ENCODE measurements at places on chromosomes 6 and 20.

GRCh38 chr20:23079016-23079351 lies 7.1 kb downstream of the CD93 start:
- DNase-seq, result peak; percentile 34

DNA sequence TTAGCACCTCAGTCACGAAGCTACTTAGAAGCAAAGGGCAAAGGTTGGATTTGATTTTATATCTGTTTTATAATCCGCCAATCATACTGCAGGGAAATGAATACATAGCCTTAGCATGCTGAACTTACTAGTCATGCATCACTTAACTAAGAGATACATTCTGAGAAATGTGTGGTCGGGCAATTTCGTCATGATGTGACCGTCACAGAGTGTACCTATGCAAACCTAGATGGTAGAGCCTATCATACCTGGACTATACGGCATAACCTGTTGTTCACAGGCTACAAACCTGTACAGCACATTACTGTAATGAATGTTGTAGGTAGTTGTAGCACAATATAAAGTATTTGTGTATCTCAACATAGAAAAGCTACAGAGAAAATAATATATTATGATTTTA lies 345.2 kb upstream of the RGS17 start:
- no peak for DNase-seq

DNA sequence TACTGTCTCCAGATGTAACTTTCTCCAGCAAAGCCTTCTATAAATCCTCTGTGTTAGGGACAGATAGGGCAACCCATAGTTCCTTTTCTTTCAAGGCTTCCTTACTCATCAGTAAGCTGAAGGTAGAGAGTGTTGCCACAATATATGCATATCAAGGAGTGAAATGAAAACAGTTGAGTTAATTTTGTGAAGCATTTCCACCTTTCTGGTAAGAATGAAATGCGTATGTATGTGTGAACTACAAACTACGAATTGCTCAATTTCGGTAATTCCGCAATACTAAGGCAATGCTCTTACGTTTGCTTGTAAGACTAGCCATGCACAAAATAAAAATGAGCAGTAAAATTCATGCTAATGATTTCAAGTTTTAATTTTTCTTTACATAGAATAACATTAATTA lies 61.2 kb upstream of the HBS1L start:
- DNase-seq, result no peak

DNA sequence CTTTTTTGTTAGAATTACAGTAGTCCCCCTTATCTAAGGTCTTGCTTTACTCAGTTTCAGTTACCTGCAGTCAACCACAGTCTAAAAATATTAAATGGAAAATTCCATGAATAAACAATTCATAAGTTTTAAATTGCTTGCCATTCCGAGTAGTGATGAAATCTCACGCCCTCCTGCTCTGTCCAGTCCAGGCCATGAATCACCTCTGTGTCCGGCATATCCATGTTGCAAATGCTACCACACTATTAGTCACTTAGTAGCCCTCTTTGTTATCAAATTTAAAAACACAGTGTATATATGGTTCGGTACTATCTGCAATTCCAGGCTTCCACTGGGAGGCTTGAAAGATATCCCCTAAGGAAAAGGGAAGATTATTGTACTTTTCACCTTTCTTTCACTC lies 164.6 kb upstream of the FAM83B start:
- DNase-seq, result no peak

DNA sequence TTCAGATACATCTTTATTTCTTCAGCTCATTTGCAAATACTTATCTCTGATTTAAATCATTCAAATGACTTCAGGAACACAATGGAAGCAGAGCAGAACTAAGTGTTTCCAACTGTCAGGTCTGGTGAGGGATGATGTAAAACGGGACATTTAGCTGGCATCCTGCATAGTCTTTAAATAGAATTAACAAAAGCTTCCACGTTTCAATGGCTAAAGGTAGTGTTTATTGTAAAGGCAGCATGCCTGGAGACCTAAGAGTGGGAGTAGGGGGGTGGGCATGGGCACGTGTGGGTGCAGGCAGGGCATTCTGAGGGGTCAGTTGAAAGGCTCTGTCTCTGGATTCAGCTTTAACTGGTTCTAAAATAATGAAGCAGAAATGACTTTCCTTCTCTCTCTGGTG lies 174.9 kb downstream of the PLCB1 start:
- peak; percentile 10 for DNase-seq

DNA sequence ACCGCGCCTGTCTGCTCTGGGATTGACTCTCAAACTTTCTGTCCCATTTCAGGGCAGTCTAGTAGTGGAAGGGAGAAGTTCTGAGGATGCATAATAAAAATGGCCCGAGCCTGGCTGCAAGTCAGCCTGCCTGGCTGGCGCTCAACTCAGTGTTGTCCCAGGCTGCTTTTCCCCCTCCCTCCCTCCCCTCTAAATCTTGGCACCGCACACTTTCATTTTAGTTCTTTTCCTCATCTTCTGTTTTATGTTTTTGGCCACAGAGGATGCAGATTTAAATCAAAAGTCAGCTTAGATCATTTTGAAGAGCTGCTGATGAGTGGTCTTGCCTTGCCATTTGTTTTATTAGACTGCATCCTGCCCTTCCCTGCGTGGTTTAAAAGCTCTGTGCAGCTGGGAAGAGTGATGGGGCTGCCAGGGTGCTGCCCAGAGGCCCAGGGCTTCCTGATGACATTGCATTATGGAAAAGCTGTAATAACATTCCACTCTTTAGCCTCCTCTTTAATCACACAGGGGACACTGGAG lies 6.5 kb upstream of the UQCC2 start:
- DNase-seq, result no peak

DNA sequence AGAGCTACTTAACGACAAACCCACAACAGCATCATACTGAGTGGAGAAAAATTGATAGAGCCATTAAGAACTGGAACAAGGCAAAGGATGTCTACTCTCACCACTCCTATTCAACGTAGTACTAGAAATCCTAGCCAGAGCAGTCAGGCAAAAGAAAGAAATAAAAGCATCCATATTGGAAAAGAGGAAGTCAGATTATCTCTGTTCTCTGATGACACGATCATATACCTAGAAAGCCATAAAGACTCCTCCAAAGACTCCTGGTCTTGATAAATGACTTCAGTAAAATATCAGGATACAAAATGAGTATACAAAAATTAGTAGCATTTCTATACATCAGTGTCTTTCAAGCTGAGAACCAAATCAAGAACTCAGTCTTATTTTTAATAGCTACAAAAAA lies 17.0 kb upstream of the FHL5 start:
- DNase-seq, result no peak

DNA sequence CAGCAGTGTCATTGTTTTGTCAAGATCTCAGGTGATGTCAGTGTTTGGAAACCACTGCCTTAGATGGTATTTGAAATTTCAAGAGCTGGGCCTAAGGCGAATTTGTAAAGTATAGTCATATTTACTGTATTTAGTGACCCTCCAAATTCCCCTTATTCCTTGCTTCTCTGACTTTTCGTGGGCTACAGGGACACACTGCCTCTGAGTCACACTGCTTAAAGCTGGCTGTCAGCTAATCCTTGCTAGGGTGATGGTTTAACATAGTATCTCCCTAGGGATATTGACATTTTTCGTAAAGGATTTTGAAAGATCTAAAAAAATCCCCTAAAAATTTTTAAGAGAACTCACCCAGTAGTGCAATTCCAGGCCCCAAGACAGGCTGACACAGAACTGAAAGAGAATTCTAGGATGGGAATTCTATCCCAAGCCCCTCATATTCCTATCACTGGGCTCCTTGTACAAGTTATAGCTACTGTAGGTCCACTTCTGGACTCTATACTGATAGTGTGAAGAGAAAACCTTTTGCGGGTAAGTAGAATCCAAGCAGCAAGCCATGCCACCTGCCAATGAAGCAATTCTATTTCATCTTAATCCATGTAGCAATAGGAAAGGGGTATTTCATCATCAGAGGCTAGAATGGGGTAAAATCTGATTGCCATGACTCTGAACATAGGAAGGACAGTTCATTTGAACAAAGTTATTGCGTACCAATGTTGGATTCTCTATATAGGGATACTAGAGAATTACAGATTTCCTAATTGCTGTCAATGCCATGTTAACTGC lies 4.3 kb downstream of the BMP6 start:
- DNase-seq, result no peak

DNA sequence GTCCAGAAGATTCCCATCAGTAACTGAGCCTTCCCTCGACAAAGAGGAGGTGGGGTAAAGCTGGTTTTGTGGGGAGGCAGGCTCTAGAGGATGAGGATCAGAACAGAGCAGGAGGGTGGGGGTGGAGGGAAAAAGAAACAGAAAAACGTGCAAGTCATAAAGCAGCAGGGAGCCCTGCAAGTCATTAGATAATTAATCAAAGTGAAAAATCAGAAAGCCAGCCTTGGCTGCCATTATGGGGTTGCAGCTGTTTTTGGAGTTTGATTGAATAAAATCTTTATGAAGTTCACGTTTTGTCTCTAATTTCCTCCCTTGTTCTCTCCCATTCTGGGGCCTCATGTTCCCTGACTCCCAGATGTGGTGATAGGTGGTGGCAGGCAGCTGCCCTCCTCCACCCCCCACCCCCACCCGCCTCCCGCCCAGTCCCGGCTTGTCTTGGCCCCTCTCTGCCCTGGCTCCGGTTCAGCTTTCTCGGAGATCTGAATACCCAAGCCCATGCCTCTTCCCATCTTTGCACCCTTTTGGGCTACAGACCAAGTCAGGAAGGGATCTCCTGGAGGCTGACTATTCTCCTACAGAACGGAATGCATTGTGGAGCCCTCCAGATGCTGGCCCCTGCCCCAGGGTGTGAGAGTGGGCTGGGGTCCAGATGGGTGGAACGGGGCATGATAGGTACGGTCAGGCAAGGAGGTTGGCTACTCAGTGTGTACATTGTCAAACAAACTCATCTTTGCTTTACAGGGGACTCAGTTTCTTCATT lies 141.8 kb downstream of the CDC5L start:
- no peak for DNase-seq

DNA sequence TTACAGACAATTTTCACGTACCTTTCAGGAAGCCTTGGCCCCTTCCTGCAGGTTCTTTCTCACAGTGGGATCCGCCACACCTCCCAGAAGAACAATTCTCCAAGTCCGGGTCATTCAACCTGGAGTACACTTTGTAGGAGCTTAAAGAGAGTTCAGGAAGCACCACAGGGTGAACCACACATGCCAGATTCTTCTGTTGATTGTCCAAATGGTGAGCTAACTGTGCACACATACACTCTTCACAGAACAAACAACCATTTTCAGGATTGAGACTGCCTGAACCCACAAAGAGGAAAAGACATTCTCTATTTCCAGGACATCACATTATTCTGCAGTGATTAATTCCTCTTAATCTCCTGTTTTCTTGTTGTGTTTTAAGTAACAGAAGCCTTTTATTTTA lies 51.0 kb downstream of the SCGN start:
- no peak for DNase-seq

All from mesendoderm (in vitro differentiated cells).